ENCODE measurements at places on chromosomes 1 and 21.
A peak's percentile ranks its signal among the peaks of the same experiment; 100 is the strongest.

DNA sequence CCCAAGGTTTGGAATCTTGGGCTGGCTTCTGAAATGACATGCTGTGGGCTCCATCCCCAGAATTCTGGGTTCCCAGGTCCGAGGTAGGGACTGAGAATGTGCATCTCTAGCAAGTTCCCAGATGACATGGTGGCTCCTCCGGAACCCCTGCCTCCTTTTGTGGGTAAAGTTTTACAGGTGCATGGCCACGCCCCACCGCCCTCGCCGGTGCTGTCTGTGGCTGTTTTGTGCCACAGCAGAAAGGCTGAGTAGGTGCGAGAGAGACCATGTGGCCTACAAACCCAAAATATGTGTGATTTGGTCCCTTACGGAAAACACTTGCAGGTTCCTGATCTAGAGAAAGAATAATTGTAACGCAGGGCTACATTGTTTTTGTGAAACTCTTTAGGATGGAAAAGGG is 30.9 kb downstream of the SKI start:
- DNase-seq = no peak

DNA sequence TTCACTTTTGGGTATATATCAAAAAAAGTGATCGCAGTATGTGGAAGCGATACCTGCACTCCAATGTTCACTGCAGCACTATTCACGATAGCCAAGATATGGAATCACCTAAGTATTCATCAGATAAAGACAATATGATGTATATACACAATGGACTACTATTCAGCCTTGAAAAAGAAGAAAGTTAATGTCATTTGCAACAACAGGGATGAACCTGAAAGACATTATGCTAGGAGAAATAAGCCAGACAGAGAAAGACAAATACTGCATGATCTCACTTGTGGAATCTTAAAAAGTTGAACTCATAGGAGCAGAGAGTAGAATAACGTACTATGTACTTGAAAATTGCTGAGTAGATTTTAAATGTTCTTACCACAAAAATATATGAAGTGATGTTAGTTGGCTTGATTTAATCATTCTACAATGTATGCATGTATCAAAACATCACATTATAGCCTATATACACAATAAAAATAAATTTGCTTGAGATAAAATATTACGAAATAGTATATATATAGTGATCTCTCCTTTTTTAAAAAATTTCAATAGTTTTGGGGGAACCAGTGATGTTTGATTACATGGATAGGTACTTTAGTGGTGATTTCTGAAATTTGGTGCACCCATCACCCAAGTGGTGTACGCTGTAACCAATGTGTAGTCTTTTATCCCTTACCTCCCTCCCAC is 56.0 kb downstream of the DTL start:
- no peak for DNase-seq

GRCh38 chr21:20010691-20011200 is 987.5 kb upstream of the NCAM2 start:
- DNase-seq = no peak

GRCh38 chr1:83919872-83920271 is 79.1 kb downstream of the TTLL7 start:
- no peak for DNase-seq

DNA sequence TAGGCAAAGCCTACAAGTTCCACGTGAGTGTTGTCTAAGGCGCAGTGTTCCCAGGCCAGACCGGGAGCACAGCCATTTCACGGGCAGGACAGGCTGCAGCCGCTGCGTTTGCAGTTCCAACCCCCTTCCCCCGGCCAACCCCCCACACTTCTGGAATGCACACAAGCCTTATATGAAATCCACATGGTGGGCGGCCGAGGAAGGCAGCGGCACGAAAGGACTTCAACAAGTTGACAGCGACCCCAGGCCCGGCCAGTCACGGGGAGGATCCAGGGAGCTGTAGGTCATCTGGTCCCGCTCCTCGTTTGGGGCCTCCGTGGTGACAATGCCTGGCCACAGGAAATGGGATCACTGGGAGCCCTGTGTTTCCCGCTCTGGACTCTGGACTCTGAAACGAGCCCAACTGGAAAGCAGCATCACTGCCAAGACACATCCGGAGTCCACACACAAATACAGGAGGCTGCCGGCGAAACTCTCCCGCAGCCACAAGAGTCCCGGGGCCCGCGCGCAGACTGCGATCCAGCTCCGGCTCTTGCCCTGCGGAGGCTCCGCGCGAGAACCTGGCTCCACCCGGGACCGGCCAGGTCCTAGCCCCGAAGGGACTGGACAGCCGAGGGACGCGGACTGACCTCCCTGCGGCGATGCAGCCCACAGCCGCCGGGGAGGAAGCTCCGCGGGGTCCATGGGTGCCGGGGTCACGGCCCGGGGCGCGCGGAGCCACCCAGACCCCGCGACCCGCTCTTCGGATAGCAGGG is 794 bp downstream of the NID1 start:
- peak; percentile 19 for DNase-seq

DNA sequence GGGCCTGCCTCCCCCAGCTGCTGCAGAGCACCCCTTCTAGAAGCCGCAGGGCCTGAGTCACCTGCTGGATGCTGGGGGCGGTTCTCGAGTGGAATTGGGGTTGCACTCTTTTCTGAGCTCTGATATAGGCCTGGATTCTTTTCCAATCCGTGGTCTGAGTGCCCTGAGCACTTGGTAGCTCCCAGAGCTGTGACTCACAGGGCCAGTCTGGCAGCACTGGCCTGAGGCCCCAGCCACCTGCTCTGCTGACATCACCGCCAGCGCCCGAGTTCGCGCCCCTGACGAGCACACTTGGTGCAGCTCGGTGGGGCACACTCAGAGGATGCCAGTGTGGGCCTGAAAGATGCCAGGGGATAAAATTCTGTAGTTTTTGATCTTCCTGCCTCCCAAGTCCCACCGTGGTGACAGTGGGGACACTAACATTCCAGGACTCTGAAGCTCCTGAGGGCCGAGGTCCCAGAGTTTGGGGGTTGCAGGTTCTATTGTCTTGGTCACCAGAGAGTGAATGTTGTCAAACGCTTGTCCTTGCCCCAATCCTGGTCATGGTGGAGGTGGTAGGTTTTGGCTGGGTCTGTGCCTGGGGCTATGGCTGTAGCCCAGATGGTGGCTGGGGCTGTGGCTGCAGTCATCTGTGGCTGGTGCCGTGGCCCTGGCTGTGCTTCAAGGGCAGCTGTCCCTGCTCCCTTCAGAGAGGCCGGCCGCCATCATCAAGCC is 74.6 kb downstream of the OBSCN start:
- DNase-seq = no peak

- no peak for DNase-seq
These were observed 100.9 kb downstream of the RIPK4 start for GRCh38 chr21:41665766-41666595.

GRCh38 chr1:49606082-49606481 is 417.7 kb downstream of the AGBL4 start:
- DNase-seq = no peak

- no peak for DNase-seq
These were observed 78.7 kb downstream of the PBX1 start for GRCh38 chr1:164637461-164638375.

DNA sequence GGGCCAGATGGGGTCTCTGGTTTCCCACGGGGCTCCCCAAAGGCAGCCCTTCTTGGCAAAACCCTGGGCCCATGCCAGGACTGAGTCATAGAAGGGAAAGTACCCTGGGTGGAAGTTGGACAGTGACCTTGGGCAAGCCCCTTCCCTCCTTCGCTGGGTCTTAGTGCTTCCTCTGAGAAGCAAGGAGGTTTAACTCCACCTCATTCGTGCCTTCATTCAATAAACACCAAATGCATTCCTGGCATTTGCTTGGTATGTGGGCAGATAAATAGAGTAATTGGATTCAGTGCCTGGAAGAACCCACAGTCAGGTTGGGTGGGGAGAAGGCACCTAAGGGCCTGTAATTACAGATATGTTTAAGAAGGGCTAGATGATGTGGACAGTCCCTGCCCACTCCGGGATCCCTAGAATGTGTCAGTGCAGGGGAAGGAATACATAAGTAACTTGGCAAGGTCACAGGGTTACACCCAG is 36.3 kb upstream of the CITED4 start:
- DNase-seq = no peak

GRCh38 chr1:96416111-96416595 is 305.4 kb upstream of the PTBP2 start:
- DNase-seq = peak; percentile 83

DNA sequence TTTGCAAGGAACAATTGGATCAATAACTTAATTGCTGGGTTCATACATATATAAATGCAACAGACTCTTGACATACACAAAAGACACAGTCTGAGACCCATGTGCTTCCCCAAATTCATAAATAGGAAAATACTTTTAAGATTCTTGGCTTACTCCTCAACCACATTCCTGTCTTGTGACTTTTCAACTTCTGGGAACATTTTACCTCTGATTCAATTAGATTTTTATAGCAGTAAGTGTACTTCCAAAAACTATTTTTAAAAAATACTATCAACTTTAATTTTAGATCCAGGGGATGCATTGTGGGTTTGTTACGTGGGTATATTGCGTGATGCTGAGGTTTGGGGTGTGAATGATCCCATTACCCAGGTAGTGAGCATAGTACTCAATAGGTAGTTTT is 406.7 kb downstream of the RPS6KC1 start:
- DNase-seq = no peak

GRCh38 chr1:202238914-202239313 is 45.3 kb downstream of the LGR6 start:
- DNase-seq = no peak

- DNase-seq = no peak
These were observed 52.4 kb downstream of the UBR4 start for GRCh38 chr1:19157653-19158052.

- peak; percentile 19 for DNase-seq
These were observed 38.6 kb upstream of the COX20 start for GRCh38 chr1:244796719-244797406.

DNA sequence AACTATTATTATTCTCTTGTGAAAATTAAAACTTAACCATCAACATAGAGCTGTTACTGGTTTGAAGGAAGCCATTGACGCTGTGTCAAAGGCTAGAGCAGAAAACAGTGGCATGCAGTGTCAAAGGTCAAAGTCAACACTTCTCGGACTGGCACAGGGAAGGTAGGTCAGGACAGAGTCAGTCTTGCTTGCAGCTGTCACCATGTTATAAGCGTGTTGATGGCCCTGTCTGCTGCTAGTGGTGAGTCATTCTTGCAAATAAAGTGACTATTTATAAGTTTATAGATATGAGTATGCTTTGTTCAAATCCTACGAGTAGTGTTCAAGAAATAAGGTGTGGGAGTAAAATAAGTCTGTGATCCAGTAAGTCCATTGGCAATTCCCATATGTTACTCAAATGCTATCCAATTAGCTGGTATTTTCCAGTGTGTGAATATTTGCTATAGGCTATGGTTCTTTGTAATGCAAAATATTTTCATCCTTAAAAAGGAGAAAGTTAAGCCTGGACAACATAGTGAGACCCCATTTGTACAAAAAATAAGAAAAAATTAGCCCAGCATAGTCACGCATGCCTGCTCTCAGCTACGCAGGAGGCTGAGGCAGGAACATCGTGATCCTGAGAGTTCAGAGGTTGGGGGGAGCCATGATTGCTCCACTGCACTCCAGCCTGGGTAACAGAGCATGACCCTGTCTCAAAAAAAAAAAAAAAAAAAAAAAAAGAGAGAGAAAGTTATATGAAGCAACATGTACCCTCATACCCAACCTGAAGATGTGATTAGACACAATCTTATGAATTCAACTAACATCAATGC is 26.3 kb upstream of the TINAGL1 start:
- DNase-seq = no peak

Data from pulmonary artery endothelial cell (primary cell).